ENCODE measurements at places on chromosomes 3 and 15. TPM values are rescaled to one million over a fixed set of nuclear protein-coding genes. Genes with fewer than 3 reads are reported as not detected.

The ARL6IP5 gene
- 156 TPM for total RNA-seq

The SYNPR gene
- not detected for total RNA-seq

The A4GNT gene
- total RNA-seq, result not detected

- H3K36me3 ChIP-seq, result no peaks in the 10 kb centered on the region
- H3K27me3 ChIP-seq, result peaks cover 6% of the 10 kb centered on the region
- H3K4me3 ChIP-seq, result no peak overlapping the region
- H3K27ac ChIP-seq, result no peak overlapping the region
Measured at GRCh38 chr3:56370991-56371775, 97.1 kb downstream of the ERC2 start.

DNA sequence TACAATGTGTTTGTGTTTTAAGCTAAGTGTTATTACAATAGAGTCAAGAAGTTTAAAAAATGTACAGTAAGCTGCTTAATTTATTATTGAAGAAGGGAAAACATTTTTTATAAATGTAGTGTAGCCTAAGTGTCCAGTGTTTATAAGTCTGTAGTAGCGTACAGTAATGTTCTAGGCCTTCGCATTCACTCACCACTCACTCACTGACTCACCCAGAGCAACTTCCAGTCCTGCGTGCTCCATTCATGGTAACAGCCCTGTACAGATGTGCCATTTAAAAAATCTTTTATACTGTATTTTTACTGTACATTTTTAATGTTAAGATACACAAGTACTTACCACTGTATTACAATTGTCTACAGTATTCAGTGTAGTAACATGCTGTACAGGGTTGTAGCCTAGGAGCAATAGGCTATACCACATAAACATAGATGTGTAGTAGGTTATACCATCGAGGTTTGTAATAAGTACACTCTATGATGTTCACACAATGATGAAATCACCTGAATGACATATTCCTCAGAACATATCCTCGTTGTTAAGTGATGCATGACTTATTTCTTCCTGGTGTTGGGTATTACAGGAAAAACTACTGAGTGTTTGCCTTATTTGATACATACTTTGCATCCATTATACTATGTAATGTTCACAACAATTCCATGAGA is 156.6 kb upstream of the NUDT16 start:
- H3K4me1 ChIP-seq, result no peaks in the 10 kb centered on the region
- H3K27me3 ChIP-seq, result no peaks in the 10 kb centered on the region
- H3K4me3 ChIP-seq, result no peak overlapping the region

DNA sequence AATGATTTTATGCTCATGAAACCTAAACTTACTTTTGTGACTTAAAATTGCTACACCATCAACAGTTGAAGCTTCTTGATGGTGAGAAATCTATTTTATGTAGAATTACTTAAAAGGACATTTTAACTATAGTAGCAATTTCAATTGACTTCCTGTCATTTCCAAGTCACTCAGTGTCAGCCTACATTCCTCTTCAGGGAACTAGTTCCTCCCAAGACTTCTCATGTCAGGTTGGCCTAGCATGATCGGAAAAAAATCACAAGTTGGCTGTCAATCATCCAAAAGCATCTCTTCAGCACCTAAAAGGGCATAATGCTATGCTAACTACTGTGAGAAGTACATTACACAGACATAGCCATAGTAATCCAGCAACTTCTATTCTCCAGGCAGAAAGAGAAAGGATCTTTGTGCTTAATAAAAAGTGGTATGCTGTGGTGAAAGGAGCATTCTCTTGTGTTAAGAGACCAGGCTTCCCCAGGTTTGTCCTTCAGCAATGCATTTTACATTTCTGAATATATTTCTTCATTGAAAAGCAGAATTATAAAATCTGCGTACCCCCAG is 893.7 kb downstream of the AGBL1 start:
- H3K36me3 ChIP-seq, result no peaks in the 10 kb centered on the region
- no peak for DNase-seq
- no peak overlapping the region for H3K27ac ChIP-seq

DNA sequence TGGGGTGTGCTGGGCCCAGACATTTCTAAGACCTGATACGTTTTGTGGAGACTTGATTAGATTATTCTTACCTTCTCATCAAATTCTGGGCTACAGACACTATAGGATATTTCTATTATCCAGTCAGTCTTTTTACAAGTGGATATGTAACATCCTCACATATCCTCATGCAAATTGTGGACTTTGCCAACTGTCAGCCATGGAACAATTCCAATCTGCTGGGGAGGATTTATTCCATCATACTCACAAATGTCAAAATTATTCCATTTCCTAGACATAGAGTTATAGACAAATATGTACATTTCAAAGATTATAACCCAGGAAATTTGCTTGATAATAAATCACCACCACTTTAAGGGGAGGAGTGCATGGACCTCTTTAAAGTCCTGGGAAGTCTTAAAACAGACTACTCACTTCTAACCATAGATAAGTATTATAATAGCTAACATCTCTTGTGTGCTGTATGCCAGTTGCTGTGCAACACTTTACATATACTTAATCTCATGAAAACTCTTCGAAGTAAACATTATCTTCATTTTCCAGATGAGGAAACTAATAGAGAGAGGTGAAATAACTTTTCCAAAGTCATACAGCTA is 44.4 kb downstream of the CADPS start:
- H3K4me1 ChIP-seq, result no peaks in the 10 kb centered on the region
- H3K4me3 ChIP-seq, result no peak overlapping the region
